Lower leg skin (tissue), 4 donors: ENCODE measurements at places on chromosomes 16 and 17.

DNA sequence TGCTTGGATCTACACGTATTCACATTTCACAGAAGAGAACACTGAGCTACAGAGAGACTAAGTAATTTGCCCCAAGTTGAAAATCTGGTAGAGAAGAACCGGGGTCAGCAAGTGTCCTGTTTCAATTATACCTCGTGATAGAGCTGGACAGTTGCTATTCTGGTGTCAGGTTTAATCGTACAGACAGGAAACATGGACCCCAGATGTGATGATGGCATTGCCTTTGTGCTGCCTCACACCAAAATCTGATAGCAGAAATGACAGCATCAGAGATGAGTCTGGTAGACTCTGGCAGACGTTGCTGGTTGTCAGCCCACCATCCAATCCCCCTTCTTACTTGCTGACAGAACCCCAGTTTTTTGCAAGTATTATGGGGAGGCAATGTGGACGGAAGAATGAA is 112.1 kb upstream of the FOXF1 start:
- DNase-seq: no peak

DNA sequence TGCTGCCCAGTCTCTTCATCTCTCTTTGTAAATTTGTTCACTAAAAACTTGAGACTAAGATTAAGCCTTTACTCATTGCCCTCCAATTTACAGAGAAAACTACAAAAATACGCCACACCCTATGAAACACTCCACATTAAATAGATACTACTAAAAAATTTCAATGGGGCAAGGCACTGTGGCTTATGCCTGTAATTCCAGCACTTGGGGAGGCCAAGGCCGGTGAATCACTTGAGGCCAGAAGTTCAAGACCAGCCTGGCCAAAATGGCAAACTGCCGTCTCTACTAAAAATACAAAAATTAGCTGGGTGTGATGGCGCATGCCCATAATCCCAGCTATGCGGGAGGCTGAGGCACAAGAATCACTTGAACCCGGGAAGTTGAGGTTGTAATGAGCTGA is 3.8 kb downstream of the UBE2O start:
- DNase-seq: no peak

DNA sequence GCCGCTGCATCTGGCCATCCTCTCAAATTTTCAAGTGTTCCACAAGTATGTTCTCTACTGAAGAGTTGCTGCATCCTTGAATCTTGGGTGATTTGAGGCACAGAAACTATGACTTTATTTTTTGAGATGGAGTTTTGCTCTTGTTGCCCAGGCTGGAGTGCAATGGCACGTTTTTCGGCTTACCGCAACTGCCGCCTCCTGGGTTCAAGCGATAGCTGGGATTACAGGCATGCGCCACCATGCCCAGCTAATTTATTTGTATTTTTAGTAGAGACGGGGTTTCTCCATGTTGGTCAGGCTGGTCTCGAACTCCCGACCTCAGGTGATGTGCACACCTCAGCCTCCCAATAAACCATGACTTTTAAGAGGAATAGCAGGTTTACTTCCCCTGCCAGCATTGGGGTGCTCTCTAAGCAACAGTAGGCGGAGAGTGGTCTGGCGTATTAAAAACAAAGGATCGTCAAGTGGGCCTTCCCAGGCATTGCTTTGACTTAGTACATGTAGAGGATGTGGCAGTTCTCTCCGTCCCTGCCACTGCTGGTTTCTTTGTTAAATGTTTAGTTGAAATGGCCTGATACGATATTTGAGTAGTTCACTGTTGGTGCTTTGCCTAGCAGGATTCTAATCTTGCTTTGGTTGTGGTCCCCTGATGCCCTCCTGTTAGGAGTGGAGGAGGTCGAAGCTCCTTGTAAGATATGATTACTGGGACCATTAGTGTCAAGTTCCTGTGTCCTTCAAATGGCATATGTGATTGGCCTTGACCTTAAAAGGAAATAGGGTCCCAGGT is 9.5 kb downstream of the PYCARD start:
- DNase-seq: no peak

DNA sequence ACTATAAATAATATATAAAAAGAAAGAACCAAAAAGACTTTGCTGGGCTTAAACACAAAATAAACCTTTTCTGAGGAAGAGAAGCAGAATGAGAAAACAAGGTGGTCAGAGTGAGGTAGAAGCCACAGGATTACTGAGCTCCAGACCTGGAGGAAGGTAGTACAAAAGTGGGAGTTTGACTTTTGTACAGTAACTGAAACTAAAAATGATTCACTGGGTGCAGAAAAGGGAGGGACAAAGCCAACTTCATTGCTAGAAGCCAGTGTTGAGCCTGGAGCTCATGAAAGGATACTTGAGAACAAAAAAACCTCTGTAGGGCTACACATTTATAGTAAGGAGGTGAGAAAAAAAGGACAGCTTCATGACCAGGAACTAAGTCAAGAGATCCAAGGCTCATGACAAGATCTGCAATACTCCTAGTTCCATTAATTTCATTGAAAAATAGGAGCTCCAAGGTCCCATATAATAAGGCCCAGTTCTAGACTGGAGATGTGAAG is 45.5 kb downstream of the PKD1L3 start:
- no peak for DNase-seq

DNA sequence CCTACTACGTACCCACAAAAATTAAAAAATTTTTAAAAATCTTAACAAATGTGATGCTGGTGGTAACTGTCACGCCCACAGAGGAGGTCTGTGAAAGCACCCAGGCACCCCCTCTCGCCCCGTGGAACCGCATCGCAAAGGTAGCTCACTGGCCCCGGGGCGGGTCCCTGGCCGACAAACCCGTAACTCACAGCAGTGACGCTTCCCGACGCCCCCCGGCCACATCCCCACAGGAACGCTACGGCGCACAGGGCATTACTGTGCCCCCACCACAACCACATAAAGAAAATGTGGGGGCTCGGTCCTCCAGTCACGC is 366 bp downstream of the ANKS3 start:
- no peak for DNase-seq

DNA sequence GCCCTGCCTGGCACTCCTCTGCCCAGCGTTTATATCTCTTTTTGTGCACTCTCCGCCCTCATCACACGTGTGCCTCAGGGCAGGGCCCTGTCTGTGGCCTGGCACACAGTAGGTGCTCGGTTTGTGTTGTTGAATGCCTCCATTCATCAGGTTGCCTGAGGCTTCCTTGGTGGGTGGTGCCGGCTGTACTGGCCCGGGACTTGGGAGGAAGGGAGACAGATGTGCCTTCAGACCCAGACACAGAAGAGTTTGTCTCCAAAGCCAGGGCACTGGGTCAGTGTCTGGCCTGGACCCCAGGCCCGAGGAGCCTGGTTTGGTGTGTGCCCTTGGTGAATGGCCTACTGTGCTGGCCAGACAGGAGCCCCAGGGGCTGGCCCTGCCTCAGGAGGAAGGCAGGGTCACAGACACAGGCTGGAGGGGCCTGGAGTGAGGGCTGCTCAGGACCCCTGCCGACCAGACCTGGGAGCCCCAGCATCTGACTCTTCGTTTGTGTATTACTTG is 71.6 kb downstream of the RAI1 start:
- no peak for DNase-seq

GRCh38 chr17:40794466-40794865 is 5.3 kb downstream of the KRT28 start:
- no peak for DNase-seq

DNA sequence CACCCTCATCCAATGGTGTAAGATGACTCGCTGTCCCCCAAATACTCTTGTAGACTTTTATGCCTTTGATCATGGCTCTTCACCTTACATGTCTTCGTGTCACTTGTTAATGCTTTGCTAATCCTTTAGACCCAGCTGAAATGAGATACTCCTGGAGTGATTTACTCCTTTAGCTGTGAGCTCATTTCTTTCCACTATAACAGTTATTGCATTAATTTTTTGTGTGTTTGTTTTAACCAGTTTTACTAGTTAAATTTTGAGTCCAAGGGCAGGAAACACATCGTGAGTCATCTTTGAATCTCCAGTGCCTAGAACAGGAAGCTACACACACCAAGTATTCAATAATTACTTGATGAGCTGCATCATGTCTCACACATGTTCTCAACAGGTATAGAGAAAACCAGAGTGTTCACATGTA is 6.5 kb upstream of the CTCF start:
- no peak for DNase-seq

- no peak for DNase-seq
Observed at GRCh38 chr17:39605492-39606433, 2.0 kb downstream of the NEUROD2 start.

- DNase-seq: peak; percentile 85
Observed at GRCh38 chr17:19338031-19338990, 24.2 kb downstream of the B9D1 start.

- no peak for DNase-seq
Observed at GRCh38 chr16:72092832-72093447, 480 bp downstream of the TXNL4B start.

DNA sequence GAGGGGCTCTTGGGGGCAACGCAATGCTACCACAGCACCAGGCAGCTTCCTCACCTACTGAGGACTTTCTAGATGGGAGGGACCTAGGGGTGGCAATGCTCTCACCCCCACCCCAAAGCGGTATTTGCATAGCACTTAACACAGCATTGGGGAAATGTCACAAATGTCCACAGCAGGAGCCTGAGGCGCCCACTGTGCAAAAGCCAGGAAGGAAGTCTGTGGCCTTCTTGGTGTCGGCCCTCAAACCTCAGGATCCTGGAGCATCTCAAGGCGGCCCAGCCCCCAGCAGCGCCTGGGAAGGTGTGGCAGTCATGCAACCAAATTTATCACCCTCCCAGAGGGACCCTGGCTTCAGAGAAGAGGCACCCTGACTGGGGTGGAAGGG is 45.3 kb downstream of the WNT3 start:
- peak; percentile 72 for DNase-seq
